Gastroesophageal sphincter (tissue), 4 donors: ENCODE measurements at places on chromosomes 11 and 22.
A peak's percentile ranks its signal among the peaks of the same experiment; 100 is the strongest.

DNA sequence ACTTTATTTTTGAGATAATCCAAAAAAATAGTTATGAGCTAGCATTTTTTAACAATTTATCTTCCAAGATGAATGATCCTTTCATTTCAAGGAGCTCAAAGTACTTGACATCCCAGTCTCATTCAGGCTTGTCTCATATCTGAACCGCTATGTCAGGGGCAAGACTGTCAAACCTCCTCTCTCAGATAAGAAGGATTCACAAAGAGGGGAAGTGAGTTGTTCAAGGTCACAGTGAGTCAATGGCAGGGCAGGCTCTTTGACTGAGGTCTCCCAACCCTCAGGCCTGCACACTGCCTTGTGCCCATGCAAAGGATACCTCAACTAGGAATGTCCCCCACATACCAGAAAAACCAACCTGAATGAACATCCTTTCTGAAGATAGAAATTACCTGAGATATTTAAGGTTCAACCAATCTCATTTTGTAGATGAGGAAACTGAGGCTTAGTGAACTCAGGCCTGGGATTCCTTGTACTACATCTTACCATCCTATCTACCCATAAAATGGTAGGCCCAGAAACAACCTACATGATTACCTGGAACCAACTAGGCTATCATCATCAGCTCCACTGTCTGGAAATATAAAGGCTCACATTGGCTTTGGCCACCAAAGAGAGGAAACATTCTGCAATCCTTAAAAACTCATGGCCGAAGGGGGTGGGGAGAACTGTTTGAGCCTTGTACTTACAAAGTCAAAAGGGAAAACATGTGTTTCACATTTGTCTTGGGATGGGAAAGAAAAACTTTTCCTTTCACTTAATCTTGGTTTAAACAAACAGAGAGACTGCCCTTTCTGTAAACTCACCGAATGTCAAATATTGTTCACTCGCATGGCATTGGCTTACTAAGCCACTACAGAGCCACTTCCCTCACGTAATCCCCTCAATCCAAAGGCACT is 51.1 kb downstream of the LIF start:
- H3K36me3 ChIP-seq = no peaks in the 10 kb centered on the region
- no peak overlapping the region for H3K4me3 ChIP-seq
- ATAC-seq = peak; percentile 25
- peaks cover 4% of the 10 kb centered on the region for H3K4me1 ChIP-seq
- H3K27me3 ChIP-seq = peaks cover 15% of the 10 kb centered on the region
- peak overlapping the region; percentile 57 for H3K27ac ChIP-seq

- peaks cover 90% of the 10 kb centered on the region for H3K27me3 ChIP-seq
- ATAC-seq = no peak
- no peak overlapping the region for H3K4me3 ChIP-seq
- no peak overlapping the region for H3K27ac ChIP-seq
- no peaks in the 10 kb centered on the region for H3K4me1 ChIP-seq
These were observed 17.9 kb upstream of the FGF19 start for GRCh38 chr11:69721745-69722144.

DNA sequence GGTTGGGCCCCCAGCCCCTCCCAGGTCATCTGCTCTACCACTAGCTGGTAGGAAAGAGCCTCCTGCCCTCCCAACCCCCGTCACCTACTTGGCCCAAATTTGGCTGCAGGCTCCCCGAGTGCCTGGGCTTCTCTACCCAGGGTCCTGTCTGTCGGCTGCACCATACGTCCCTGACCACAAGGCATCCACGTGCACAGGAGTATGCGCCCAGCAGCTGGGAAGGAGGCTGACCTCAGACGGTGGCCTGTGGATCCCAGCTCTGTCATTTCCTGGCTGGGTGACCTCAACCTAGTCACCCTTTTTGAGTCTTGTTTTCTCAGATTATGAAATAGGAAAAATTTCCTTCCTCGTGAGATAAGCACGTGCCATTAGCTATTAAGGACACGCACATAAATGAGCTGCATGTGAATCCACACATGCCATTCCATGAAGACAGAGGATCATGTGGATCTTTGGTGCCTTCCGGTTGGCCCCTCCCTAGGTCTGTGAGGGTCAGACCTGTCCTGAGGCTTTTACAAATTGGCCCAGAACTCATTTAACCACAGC is 13.7 kb downstream of the CYB561A3 start:
- H3K4me1 ChIP-seq = no peaks in the 10 kb centered on the region
- no peaks in the 10 kb centered on the region for H3K27me3 ChIP-seq
- ATAC-seq = peak; percentile 67
- H3K27ac ChIP-seq = no peak overlapping the region
- H3K36me3 ChIP-seq = peaks cover 88% of the 10 kb centered on the region
- no peak overlapping the region for H3K4me3 ChIP-seq

GRCh38 chr11:62497132-62497801 is 49.3 kb downstream of the AHNAK start:
- no peaks in the 10 kb centered on the region for H3K36me3 ChIP-seq
- no peak overlapping the region for H3K4me3 ChIP-seq
- peaks cover 33% of the 10 kb centered on the region for H3K4me1 ChIP-seq
- no peak overlapping the region for H3K27ac ChIP-seq

- no peak overlapping the region for H3K4me3 ChIP-seq
- no peak for ATAC-seq
- H3K36me3 ChIP-seq = no peaks in the 10 kb centered on the region
- H3K4me1 ChIP-seq = no peaks in the 10 kb centered on the region
- H3K27me3 ChIP-seq = no peaks in the 10 kb centered on the region
These were observed 139.9 kb upstream of the PLET1 start for GRCh38 chr11:112400476-112401014.

- H3K36me3 ChIP-seq = no peaks in the 10 kb centered on the region
- H3K27me3 ChIP-seq = peaks cover 44% of the 10 kb centered on the region
- no peak for ATAC-seq
- H3K27ac ChIP-seq = no peak overlapping the region
These were observed 1.3 kb downstream of the HEPN1 start for GRCh38 chr11:124920356-124920755.
